Mesenteric fat pad (tissue), 1 donor: ENCODE measurements at places on chromosomes 16 and 17.

DNA sequence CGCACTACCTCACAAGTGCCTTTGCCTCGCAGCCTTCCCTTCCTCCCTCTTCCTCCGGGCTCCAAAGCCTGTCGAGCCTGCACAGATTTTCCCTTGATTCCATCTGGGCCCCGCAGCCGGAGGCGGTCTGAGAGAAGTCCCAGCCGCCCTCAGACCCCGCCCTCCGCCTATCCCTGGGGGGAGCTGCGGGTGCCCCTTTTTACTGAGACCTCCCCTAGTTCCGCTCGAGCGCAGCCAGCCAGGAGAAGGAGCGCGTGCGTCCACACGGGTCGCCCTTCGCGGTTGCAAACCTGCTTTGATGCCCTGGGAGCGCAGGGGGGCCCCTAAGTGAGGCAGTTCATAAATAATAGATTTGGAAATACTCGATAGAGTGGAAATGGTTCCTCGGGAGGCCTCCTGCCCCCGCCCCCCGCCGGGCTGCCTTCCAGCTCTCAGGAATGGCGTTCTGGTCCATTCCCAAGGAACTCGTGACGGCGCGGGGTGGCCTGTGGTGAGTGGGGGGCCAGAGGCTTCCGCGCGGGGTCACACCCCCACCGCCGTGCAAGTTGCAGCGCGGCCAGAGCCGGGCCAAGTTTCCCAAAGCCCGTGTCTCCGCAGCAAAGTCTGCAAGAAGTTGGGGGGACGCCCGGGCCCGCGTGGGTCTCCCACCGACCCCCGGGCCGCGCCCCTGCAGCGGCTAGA lies 610 bp downstream of the C16orf74 start:
- DNase-seq: no peak

DNA sequence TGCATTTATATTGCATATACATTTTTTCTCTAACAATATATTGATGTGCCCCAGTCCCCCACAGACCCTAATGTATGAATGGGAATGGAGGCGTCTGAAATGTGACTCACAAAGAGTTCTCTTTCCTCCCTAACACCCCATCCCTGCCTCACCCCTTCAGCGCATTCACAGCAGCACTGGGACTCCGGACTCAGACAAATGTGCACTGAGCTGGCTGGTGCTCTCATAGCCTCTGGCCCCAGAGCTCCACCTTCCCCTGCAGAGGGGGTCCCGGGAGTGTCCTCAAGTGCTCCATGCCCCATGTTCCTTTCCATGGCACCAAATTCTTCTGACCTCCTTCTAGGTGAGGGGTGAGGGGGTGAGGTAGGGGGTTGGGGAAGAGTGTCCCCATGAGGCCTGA lies 20.6 kb downstream of the NPTX1 start:
- no peak for DNase-seq

GRCh38 chr16:65117811-65118448 lies 3.9 kb downstream of the CDH11 start:
- DNase-seq: no peak

DNA sequence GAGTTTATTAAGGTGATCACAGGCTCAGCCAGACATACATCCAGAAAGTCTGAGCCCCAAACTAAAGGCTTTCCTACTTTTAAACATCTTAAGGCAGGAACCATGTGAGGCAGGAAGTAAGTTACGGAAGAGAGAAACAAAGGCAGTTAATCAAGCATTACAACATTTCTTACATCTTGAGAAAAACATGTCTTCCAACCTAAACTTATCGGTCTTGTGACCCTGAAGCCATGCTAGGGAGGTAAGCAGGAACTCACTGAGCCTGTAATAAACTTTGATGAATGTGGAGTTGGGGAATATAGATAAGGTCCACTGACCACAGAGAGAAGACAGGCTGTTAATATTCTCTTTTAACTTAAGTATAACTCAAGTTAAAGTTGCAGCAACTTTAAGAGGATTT lies 3.5 kb upstream of the ACSM3 start:
- DNase-seq: no peak

- DNase-seq: peak; percentile 69
Observed at GRCh38 chr16:27439271-27440018, 37.5 kb downstream of the IL21R start.

- no peak for DNase-seq
Observed at GRCh38 chr17:49725452-49726130, 17.8 kb upstream of the SLC35B1 start.

DNA sequence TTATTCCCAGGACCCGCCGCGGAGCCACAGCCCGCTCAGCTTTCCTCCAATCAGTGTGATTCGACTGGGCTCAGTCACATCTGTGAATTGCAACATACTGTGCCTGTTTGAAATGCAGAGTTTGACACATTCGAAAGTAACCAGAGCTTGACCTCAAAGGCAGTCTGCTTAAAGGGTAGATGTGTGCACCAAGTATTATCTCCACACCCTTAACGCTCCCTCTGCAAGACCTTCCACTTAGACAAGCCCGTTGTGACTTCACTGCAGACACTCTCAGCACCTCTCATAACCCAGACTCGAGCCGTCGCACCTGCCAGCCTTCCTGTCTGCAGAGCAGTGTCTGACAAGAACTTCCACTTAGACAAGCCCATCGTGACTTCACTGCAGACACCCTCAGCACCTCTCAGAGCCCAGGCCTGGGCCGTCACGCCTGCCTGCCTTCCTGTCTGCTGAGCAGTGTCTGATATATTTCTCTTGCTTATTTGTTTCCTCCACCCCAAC lies 3.7 kb downstream of the KLHDC4 start:
- no peak for DNase-seq

DNA sequence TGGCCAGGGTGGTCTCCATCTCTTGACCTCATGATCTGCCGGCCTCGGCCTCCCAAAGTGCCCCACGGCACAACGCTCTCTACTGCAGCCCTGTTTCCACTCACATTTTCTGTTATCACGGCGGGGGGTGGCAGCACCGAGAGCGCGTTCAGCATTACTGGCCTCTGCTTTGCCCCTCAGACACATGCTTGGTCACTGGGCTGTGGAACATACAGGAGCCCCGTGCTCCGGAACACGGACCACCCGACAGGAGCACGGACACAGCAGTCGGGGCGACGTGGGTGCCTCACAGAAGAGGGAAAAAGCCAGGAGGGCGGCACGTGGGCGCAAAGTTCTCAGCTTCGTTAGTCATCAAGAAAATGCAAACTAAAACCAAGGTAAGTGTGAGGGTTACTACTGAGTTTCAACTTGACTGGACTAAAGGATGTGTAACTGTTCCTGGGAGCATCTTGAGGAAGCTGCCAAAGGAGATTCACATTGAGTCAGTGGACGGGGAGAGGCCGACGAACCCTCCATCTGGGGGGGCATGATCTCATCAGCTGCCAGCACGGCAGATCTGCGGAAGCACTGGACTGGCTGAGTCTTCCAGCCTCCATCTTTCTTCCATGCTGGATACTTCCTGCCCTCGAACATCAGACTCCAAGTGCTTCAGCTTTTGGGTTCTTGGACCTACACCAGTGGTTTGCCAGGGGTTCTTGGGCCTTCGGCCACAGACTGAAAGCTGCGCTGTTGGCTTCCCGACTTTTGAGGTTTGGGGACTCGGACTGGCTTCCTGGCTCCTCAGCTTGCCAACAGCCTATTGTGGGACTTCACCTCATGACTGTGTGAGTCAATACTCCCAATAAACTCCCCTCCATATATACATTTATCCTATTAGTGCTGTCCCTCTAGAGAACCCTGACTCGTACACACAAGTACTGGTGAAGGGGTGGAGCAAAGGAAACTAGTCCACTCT lies 106.8 kb downstream of the ZNF778 start:
- DNase-seq: no peak

GRCh38 chr17:65058146-65058545 lies 1.6 kb upstream of the GNA13 start:
- no peak for DNase-seq
